ENCODE measurements at places on chromosomes 4 and X.

DNA sequence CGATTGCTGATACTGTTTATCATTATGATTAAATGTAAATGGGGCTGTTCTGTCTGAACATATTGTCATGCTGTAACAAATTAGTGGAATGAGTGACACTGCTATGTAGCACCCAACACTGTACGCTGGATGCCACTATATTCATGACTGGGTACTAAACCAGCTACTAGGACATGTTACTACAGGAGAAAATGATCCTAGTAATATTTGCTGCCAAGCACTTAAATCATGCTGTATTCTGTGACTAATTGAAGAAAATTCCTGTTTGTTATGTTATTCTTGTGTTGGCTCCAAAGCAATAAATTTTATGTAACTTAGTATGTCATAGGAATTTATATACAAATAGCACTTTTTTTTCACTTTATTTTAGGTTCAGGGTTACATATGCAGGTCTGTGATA lies 804.2 kb downstream of the CENPC start:
- no peak for DNase-seq

DNA sequence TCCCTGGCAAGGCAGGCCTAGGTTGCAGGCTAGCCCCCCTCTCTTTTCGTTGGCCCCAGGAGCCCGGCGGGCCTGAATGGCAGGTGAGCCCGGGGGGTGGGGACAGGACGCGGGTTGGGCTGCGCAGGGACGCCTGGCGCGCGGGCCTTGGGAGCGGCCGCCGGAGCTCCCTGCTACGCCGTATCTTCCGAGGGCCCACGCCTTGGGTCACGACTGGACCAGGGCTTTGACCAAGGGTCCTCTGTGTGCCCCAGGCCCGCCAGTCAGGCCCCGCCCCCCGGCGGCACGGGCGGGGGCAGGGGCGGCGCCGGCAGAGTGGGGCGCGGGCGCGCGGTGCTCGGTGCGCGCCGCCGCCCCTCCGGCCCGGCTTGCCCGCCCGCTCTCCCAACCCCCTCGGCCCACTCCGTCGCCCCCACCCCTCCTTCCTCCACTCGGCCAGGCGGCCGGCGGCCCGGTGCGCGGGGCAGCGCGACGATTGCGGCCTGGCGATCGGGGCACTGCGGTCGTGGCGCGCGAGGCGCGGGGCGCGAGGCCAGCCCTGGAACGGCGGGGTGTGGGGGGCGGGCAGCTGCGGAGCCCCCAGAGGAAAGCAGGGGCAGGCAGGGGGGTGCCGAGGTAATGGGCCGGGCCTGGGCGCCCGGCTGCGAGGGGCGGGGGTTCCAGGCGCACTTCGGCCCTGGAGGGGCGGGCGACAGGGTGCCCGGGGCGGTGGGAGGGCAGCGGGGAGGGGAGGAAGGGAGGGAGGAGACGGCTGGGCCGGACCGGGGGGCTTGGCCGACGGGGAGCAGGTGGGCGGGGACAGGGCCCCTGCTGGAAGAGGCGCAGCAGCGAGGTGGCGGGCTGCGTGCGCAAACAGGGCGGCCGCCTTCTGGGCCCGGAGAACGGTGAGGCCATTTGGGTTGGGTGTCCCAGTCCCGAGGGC lies at the start of gene PRRG3:
Gene PRRG3, plus strand, starts transcription at position 798 of the 922 bp plus-strand sequence. CDS start 3,357 bp downstream, outside the sequence.
- no peak for DNase-seq

DNA sequence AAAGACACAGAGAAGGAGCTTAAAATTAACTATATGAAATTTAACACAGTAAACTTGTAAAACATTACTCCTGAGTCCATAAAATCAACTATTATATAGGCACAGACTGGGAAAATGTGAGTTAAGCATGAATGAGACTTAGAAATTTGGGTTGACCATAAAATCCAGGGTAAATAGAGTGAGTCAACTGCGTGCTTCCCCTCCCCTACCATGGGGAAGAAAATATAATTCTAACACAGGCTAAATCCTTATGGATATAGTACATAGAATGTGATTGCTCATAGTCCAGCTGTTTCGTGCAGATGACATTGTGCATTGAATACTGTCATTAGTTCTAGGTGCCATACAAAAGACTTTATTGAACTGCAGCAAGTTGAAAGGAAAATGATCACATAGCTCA lies 42.2 kb downstream of the KLHL5 start:
- DNase-seq: no peak

DNA sequence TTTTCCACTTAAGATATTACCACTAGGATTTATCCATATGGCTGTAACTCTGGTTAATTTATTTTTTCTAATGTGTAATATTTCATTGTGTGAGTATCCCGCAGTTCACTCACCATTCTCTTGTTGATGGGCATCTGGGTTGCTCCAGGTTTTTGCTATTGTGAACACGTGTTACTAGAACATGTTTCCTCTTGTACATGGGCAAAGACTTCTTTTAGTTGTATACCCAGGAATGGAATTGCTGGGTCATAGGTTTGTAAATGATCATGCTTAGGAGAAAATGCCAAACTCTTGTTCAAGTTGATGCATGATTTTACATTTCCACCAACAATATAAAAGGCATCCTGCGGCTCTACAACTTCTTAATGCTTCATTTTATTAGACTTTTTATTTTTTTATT lies 26.8 kb downstream of the SYNPO2 start:
- DNase-seq: no peak

GRCh38 chr4:76012388-76012801 lies 5.1 kb upstream of the CXCL9 start:
- DNase-seq: no peak

DNA sequence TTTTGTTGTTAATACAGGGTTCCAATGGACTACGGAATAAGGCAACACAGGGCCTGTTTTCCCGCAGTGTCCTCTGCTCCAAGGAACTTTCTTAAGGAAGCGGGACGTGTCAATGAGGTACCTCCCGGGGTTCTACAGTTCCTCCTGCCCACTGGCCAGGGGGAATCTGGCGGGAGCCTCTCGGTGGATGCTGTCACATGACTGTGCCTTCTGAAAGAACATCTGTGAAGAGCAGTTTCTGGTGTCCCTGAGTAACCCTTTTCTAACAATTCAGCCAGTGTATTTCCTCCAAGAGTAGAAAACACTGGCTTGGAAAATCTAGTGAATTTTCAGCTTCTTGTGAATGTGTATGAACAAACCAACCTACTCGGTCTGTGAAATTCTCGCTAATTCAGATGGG lies 32.7 kb downstream of the MFAP3L start:
- no peak for DNase-seq

GRCh38 chr4:153152501-153153338 lies 51.5 kb upstream of the TRIM2 start:
- DNase-seq: peak; percentile 53

DNA sequence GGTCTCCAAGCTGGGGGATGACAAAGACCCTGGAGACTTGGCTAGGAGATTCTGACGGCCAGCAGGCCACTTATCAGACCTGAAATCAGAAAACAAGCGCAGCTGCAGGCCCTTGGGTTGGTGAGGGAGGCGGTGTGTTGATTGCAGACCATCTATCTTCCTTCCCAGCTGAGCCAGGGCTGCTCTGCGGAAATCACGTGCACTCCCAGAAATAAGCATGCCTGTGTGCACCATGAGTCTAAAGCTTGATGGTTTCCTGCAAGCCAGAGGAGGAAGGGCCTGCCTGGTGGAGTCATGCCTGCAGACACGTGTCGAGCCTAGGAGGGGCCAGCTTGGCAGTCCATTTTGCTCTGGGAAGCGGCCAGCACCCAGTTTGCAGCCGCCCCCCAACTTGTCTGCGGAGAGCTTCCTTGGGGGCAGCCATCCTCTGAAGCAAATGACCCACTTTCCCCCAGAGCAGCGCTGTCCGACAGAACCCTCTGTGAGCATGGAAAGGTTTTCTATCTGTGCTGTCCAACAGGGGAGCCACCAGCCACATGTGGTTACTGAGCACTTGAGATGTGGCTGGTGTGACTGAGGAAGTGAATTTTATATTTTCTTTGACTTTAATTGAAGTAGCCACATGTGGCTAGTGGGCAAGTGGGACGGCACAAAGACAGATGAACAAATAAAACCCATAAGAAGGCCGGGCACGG lies 175.7 kb upstream of the BCOR start:
- DNase-seq: no peak

DNA sequence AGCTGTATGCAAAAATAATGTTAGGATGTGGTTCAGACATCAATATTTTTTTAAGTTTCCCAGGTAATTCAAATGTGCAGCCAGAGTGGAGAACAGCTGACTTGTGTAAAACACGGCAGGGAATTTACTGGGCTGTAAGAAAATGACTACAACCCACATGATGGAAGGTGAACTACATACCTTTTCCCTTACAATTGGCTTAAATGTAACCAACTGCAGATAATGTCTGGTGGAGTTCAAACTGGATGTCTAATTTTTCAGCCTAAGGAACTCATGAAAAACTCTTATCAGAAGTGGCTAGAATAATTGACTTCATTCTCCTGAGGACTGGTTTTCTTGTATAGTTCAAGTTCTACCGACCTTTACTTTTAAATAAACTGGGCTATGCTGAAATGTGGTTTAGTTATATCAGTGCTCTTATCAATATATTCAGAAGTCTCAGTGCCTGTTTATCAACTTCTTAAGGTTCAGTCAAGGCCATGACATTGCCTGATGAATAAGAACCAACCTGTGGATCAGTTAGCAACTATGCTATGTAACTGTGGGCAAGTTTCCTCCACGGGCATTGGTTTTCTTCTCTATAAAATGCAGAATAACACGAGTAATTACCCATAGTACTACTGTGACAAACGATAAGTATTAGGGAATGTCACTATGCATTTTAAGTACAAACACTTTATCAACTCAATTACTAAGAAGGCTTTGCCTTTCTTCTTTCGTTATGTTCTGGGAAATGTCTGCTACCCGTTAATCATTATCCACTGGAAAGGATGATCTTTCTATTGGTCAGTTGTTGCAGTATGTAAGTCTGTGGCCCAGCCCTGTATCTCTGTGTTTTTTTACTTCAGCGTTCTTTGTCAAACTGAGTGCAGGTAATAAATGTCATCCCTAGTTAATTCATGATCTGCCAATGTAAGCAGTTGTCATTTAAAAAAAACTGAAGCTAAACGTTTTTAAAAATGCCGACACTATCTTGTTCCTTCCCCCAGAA lies 181.6 kb downstream of the PCDH7 start:
- no peak for DNase-seq

GRCh38 chr4:86848136-86848535 lies 1.0 kb downstream of the SLC10A6 start:
- DNase-seq: no peak

DNA sequence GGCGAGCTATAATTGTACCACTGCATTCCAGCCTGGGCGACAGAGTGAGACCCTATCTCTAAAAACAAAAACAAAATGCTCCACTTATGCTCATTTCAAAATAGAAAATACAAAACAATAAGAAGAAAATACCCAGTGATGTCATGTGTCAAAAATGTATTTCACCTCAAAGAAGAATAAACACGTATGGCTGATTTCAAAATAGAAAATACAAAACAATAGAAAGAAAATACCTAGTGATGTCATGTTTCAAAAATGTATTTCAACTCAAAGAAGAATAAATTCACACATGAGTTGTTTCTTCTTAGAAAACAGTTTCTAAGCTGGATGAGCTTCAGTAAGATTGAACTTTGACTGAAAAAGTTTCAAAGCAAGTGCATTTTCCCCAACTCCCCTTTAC lies 20.3 kb upstream of the PDCL2 start:
- DNase-seq: no peak

GRCh38 chr4:67608027-67608426 lies 49.5 kb downstream of the STAP1 start:
- DNase-seq: no peak

- no peak for DNase-seq
Observed at GRCh38 chr4:15488136-15488535, 18.5 kb downstream of the CC2D2A start.

- no peak for DNase-seq
Observed at GRCh38 chr4:151882072-151882803, 121.4 kb upstream of the GATB start.

DNA sequence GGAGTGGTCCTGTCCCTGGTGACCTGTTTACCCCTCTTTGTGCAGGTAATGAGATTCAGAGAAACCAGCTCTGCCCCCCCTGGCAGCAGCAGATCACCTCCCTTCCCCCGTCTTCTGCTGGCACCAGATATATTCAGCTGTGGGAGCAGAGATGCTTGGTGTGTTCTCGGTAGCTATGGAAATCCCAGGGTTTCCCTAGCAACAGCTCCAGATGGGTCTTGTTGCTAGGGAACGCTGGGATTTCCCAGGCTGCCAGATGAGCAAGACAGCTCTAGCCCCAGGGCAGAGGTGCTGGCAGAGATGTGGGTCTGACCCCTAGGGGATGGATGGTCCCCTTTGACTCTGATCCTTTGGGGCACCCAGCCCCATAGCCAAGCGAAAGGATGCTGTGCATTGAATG lies 20.2 kb downstream of the CETN2 start:
- no peak for DNase-seq

DNA sequence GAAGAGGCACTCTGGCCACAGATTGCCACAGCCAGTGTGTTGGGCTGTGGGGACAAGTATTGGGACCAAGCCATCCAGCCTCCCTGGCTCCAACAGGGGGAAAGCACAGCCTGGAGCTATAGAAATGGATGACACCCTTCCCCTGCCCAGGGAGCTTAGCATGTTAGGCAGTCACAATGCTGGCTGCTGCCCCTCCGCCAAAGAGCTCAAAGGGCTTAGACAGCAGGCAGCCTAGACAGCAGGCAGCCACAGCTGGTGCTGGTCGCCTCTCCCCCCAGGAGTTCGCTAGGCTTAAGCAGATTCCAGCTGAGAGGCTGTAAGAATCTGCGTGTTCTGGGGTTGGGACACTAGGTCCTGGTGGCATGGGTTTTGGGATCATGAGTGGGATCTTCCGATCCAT lies 94.5 kb upstream of the MXRA5 start:
- DNase-seq: no peak

- no peak for DNase-seq
Observed at GRCh38 chrX:119062750-119063374, 9.9 kb upstream of the CT47C1 start.

DNA sequence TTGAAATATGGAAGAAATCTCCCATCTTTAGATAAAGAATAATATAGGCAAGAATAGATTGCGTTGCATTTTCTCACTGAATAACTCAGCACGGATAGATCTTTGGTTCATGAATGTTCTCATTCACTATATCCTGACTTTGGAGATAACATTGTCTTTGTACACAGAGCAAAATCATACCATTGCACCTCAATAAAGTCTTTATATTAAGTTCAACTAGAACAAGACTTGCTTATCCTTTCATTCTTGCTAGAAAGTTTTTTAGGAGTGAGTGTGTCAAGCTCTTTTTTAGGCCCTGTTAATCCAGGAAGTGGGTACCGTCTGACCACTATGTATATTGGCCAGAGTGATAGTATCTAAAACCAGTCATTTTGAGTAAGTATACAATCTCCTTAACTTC lies 658.7 kb downstream of the FSTL5 start:
- DNase-seq: no peak

DNA sequence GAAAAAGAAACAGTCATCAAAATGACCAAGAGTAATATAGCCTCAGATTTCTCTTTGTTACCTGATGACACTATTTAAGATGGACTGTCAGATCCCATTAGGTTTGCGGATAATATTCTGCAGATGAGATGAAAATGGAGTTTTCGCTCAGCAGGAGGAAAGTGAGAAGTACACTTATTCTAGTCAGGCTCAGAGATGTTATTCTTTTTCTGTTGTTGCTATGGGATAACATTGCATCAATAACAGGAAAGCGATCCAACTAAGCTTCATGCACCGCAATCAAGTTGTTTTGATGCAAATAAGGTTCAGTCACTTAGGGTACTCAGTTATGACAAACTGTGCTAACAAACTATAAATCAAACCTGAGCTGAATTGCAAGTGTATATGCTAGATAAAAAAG lies 415.0 kb downstream of the CCSER1 start:
- DNase-seq: no peak

Measured in naive thymus-derived CD8-positive, alpha-beta T cell (primary cell).